Activated CD8-positive, alpha-beta memory T cell treated with anti-CD3 and anti-CD28 coated beads for 36 hours (primary cell): ENCODE measurements at places on chromosomes 5 and 9. TPM values are rescaled to one million over a fixed set of nuclear protein-coding genes. Genes with fewer than 3 reads are reported as not detected.

Gene TAF11L10
- total RNA-seq: not detected

Gene PCDHGB4
- total RNA-seq: 0.04 TPM

Gene ANKRD31
- total RNA-seq: 0.65 TPM

Gene ST8SIA4
- 45.3 TPM for total RNA-seq

Gene TERT
- total RNA-seq: 4.0 TPM

Gene PCSK5
- total RNA-seq: 1.6 TPM

Gene NDUFAF2
- 43.8 TPM for total RNA-seq

Gene SNCAIP
- total RNA-seq: not detected
